CD4-positive, CD25-positive, alpha-beta regulatory T cell (primary cell): ENCODE measurements at places on chromosomes 11 and 22. TPM values are rescaled to one million over a fixed set of nuclear protein-coding genes. Genes with fewer than 3 reads are reported as not detected.

DNA sequence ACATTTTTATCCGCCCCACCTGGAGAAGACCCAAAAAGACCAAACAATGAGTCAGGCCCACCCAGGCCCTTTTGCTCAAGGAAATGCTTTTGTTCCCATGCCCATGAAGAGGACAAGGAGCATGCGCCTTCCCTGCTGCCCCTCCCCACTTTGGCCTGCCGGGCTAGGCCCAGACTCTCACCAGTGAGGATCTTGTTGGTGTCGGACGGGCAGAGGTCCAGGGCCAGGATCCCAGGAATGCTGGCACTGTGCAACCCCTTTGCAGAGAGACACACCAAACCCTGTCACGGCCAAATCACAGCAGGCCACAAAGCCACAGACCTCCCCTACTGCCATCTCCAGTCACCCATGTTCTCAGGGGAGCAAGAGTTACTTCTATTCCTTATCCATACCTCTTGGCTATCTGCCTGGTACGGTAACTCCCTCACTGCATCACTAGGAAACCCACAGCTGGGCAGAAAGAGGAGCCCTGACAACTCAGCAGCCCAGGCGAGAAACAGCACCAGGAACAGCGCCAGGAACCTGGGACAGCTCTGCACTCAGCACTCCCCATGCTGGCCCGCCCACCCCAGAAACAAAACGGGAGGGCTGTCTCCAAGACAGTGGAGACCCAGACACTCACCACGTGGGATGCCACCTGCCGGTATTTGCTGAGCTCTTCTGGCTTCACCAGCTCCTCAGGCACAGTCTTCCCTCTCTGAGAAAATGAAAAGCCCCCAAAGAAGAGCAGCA lies 5.5 kb downstream of the PRPF19 start:
- no peaks in the 10 kb centered on the region for H3K27me3 ChIP-seq
- no peak overlapping the region for H3K27ac ChIP-seq
- H3K4me3 ChIP-seq = no peak overlapping the region
- peaks cover 76% of the 10 kb centered on the region for H3K36me3 ChIP-seq

GRCh38 chr11:134363161-134363560 lies 31.4 kb downstream of the GLB1L2 start:
- H3K36me3 ChIP-seq = no peaks in the 10 kb centered on the region
- H3K4me3 ChIP-seq = no peak overlapping the region
- no peaks in the 10 kb centered on the region for H3K27me3 ChIP-seq
- no peak for DNase-seq
- H3K27ac ChIP-seq = no peak overlapping the region

- no peaks in the 10 kb centered on the region for H3K27me3 ChIP-seq
- no peak overlapping the region for H3K4me3 ChIP-seq
- no peak for DNase-seq
- H3K27ac ChIP-seq = no peak overlapping the region
- peaks cover 1% of the 10 kb centered on the region for H3K4me1 ChIP-seq
- no peaks in the 10 kb centered on the region for H3K36me3 ChIP-seq
Observed at GRCh38 chr22:43390872-43391271, 20.9 kb upstream of the MPPED1 start.

GRCh38 chr11:2522631-2523255 lies 77.9 kb downstream of the KCNQ1 start:
- DNase-seq = no peak
- H3K4me3 ChIP-seq = no peak overlapping the region
- H3K27me3 ChIP-seq = no peaks in the 10 kb centered on the region
- H3K36me3 ChIP-seq = no peaks in the 10 kb centered on the region

GRCh38 chr11:126612671-126613070 lies 257.2 kb downstream of the ST3GAL4 start:
- no peak overlapping the region for H3K4me3 ChIP-seq
- H3K27me3 ChIP-seq = no peaks in the 10 kb centered on the region
- no peak overlapping the region for H3K27ac ChIP-seq

DNA sequence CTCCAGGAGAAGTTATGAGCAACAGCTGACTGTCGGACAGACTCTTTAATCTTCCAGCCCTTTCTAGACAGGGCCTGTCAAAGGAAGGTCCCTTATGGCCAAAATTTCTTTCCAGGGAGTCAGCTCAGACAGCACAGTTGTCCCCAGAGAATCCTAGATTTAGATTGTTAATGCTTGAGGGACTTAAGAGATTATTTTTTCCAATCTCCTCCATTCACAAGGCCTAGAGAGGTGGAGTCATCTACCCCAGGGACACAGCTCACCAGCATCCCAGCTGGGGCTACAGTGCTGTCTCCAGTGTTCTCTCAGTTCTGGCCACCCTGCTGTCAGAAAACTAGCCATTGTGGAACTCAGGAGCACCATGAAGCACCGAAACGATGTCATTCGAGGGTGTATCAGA lies 7.8 kb downstream of the DSCAML1 start:
- H3K36me3 ChIP-seq = no peaks in the 10 kb centered on the region
- H3K27me3 ChIP-seq = peaks cover 13% of the 10 kb centered on the region
- H3K4me3 ChIP-seq = no peak overlapping the region
- no peak for DNase-seq

- DNase-seq = no peak
- H3K4me3 ChIP-seq = no peak overlapping the region
- H3K27me3 ChIP-seq = peaks cover 2% of the 10 kb centered on the region
- no peak overlapping the region for H3K27ac ChIP-seq
- no peaks in the 10 kb centered on the region for H3K4me1 ChIP-seq
Observed at GRCh38 chr11:103683576-103683975, 352.9 kb upstream of the DDI1 start.

DNA sequence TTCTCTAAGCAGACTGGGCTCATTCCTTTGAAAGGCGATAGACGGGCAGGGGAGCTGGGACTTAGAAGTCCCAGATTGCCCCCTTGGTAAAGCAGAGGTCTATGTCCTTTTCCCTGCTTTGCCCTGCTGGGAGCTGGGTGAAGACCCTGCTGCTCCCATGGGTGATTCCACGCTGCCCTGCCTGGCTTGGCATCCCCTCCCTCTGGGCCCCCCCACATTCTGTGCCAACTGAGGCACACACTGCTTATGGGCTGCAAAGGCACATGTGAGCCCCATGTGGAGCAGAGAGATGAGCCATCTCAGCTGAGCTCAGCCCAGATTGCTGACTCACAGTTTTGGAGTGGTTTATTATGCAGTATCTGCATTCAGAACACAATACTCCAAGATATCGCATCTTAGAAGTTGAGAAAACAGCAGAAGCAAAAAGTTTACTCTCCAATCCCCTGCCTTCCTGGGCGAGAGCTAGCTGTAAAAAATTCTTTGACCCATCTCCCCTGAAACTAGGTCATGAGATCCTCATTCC lies 127.2 kb downstream of the ST3GAL4 start:
- no peaks in the 10 kb centered on the region for H3K27me3 ChIP-seq
- no peak overlapping the region for H3K4me3 ChIP-seq
- peaks cover 13% of the 10 kb centered on the region for H3K4me1 ChIP-seq
- H3K36me3 ChIP-seq = no peaks in the 10 kb centered on the region
- DNase-seq = no peak

DNA sequence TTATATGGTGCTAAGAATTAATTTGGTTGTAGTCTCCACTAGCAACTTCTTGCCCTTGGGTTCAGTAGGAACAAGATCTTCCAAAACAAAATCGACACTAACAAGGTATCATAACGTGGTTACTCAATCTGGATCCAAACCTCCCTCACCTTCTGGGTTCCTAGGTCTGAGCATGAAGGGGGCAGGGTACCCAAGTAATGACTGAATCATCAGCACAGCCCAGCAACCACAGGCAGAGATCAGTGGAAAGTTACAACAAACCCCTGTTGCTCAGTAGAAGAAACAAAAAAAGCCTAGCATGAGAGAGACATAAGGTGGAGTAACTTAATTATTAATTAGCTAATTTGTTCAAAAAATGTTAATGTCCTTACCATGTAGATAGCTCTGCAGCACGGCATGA lies 221.4 kb downstream of the BLID start:
- DNase-seq = no peak
- no peak overlapping the region for H3K4me3 ChIP-seq
- H3K27me3 ChIP-seq = no peaks in the 10 kb centered on the region
- no peaks in the 10 kb centered on the region for H3K36me3 ChIP-seq
- no peaks in the 10 kb centered on the region for H3K4me1 ChIP-seq

- peaks cover 18% of the 10 kb centered on the region for H3K36me3 ChIP-seq
- H3K27ac ChIP-seq = no peak overlapping the region
- no peak for DNase-seq
- H3K4me1 ChIP-seq = no peaks in the 10 kb centered on the region
- no peaks in the 10 kb centered on the region for H3K27me3 ChIP-seq
Observed at GRCh38 chr11:121086866-121087265, 14.2 kb upstream of the TECTA start.

DNA sequence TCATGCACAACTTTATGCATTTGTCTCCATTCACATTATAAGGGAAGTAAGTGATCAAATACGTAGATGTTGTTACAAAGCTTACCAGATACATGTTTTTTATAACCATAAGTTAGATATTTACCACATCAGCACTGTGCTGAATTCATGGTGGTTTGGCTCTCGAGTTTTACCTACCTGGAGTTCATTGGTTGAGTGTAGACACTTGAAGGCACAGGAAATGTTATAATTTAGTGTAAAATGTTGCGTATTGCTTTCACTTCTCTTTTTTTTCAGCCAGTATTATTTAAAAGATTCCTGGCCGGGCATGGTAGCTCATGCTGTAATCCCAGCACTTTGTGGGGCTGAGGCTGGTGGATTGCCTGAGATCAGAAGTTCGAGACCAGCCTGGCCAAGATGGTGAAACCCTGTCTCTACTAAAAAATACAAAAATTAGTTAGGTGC lies 53.1 kb upstream of the GRK2 start:
- H3K4me1 ChIP-seq = no peaks in the 10 kb centered on the region
- H3K4me3 ChIP-seq = no peak overlapping the region
- no peaks in the 10 kb centered on the region for H3K27me3 ChIP-seq
- no peak for DNase-seq
- H3K36me3 ChIP-seq = peaks cover 50% of the 10 kb centered on the region
- H3K27ac ChIP-seq = no peak overlapping the region

DNA sequence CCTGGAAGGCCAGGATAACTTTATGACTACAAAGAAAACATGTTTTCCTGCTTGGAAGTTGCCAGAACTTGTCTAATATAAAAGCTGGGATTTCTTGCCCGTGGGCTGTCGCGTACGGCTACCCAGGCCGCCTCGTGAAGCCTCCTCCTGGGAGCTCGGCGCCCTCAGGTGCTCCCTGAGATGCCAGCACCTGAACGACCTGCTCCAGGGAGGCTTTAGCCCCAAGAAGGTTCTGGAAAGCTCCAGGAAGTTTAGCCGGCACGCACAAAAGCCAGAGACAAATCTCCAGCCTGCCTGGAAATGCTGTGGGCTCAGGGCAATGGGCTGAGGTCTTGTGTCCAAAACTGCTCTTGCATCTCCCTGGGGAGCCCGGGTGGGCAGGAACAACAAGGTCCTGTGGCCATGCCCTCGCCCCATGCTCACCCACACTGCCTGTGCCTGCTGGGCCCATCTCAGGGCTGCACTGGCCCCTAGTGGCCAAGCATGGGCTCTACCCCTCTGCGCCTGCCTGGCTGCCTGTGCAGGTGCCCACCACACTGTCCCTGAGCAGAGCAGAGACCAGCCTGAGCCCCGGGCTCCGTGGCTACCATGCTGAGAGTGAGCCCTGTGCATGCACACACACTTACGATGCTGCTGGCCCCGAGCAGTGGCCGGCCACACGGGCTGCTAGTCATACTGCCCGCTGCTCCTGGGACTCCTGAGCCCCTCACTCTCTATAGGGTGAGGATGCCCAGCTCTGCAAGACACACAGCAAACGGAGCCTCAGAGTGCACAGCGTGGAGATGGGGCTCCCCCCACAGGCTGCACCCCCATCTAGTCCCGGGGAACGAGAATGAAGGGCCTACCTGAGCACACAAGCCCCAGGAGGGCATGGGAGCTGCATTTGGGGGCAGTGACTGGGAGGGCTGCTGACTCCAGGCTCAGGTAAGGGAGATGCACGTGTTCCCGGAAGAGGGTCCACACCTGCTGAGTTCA lies 4.9 kb upstream of the CELSR1 start:
- peaks cover 6% of the 10 kb centered on the region for H3K27me3 ChIP-seq
- DNase-seq = peak; percentile 64
- H3K4me1 ChIP-seq = peaks cover 6% of the 10 kb centered on the region
- no peaks in the 10 kb centered on the region for H3K36me3 ChIP-seq
- H3K4me3 ChIP-seq = no peak overlapping the region

DNA sequence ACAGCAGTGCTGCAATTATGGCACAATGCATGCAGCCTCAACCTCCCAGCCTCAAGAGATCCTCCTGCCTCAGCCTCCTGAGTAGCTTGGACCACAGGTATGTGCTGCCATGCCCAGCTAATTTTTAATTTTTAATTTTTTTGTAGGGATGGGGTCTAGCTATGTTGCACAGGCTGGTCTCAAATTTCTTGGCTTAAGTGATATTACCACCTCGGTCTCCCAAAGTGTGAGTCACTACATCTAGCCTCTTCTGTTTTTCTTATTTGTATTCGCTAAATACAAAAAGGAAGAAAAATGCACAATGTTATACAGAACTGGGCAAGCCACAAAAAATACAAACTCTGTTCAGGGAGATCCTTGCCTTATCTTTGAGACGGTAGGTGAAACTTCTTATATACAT lies 62.1 kb downstream of the DDI1 start:
- no peak overlapping the region for H3K4me3 ChIP-seq
- no peak for DNase-seq
- no peaks in the 10 kb centered on the region for H3K27me3 ChIP-seq
- H3K4me1 ChIP-seq = no peaks in the 10 kb centered on the region
- H3K27ac ChIP-seq = no peak overlapping the region
- no peaks in the 10 kb centered on the region for H3K36me3 ChIP-seq

The TBX10 gene
- total RNA-seq = not detected

The KCNK7 gene
- 5.5 TPM for total RNA-seq

The KCNK4 gene
- total RNA-seq = not detected

The DCDC1 gene
- not detected for total RNA-seq

The PHRF1 gene
- 43.8 TPM for total RNA-seq
